ENCODE measurements at places on chromosomes 1 and 21. TPM values are rescaled to one million over a fixed set of nuclear protein-coding genes. Genes with fewer than 3 reads are reported as not detected.

- no peaks in the 10 kb centered on the region for H3K36me3 ChIP-seq
- peaks cover 2% of the 10 kb centered on the region for H3K27me3 ChIP-seq
- H3K4me3 ChIP-seq, result peak overlapping the region; percentile 13
- DNase-seq, result no peak
These were observed 19.5 kb downstream of the KIF17 start for GRCh38 chr1:20698195-20698910.

DNA sequence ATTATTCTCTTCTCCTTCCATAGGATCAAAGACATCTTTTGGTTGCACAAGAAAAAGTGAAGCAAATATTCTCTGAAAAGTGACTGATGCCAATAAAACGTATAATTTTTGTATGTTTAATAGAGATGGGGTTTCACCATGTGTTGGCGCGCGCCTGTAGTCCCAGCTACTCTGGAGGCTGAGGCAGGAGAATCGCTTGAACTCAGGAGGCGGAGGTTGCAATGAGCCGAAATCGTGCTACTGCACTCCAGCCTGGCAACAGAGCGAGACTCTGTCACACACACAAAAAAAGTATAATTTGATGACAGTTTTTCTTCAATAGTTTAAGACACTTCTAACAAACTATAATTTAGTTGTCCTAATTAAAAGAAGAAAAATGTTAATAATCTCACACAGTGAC is 23.8 kb downstream of the ANP32E start:
- H3K4me3 ChIP-seq, result no peak overlapping the region
- peaks cover 11% of the 10 kb centered on the region for H3K4me1 ChIP-seq
- H3K27ac ChIP-seq, result no peak overlapping the region
- H3K27me3 ChIP-seq, result no peaks in the 10 kb centered on the region
- no peaks in the 10 kb centered on the region for H3K36me3 ChIP-seq
- DNase-seq, result no peak

BRDT gene
- total RNA-seq, result not detected

DNA sequence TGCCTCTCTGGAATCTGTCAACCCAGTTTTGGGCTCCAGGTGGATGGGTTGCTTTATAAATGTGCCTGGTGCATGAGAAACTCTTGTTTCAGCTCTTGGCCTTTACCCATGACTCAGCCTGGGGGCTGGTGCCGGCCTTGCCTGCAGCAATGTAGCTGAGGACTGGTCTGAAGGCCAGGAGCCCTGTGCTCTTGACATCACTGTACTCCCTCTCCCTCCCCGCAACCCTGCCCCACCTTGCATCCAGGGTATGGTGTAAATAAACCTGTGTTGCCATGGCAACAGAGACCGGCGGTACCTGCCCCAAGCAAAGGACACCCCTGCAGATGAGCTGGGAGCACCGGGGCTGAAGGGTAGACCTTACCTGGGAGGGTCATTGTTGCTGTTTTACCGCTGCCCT is 13.3 kb downstream of the FAM151A start:
- no peaks in the 10 kb centered on the region for H3K4me1 ChIP-seq
- H3K4me3 ChIP-seq, result no peak overlapping the region
- H3K27ac ChIP-seq, result no peak overlapping the region
- no peaks in the 10 kb centered on the region for H3K36me3 ChIP-seq
- DNase-seq, result no peak
- H3K27me3 ChIP-seq, result no peaks in the 10 kb centered on the region

LAX1 gene
- 0.07 TPM for total RNA-seq

DNA sequence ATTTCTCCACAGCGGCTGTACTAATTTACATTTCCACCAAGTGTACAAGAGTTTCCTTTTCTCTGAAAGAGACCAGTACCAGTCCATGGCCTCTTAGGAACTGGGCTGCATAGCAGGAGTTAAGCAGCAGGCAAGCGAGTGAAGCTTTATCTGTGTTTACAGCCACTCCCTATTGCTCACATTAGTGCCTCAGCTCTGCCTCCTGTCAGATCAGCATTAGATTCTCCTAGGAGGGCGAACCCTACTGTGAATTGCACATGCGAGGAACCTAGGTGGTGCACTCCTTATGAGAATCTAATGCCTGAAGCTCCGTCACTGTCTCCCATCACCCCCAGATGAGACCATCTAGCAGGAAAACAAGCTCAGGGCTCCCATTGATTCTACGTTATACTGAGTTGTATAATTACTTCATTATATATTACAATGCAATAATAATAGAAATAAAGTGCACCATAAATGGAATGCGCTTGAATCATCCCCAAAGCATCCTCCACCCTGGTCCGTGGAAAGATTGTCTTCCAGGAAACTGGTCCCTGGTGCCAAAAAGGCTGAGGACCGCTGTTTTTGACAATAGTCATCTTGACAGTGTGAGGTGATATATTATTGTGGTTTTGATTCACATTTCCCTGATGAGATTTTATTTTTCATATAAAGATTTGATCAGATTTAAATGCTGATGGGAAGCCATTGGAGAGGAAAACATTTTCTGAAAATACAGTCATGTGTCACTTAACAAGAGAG is 45.5 kb upstream of the MRPS6 start:
- H3K4me3 ChIP-seq, result no peak overlapping the region
- no peak for DNase-seq
- H3K27ac ChIP-seq, result no peak overlapping the region
- H3K4me1 ChIP-seq, result peaks cover 5% of the 10 kb centered on the region

FCRL2 gene
- total RNA-seq, result not detected

GRCh38 chr21:43717967-43718871 is 710 bp upstream of the PDXK start:
- H3K4me1 ChIP-seq, result peaks cover 18% of the 10 kb centered on the region
- peak overlapping the region; percentile 74 for H3K4me3 ChIP-seq
- no peaks in the 10 kb centered on the region for H3K36me3 ChIP-seq
- peaks cover 4% of the 10 kb centered on the region for H3K27me3 ChIP-seq
- DNase-seq, result no peak
- H3K27ac ChIP-seq, result peak overlapping the region; percentile 75

TMEM240 gene
- 17.3 TPM for total RNA-seq

GRCh38 chr1:6487804-6488484 is 3.5 kb downstream of the PLEKHG5 start:
- H3K27ac ChIP-seq, result no peak overlapping the region
- no peak for DNase-seq
- no peaks in the 10 kb centered on the region for H3K36me3 ChIP-seq
- H3K4me3 ChIP-seq, result no peak overlapping the region

DNA sequence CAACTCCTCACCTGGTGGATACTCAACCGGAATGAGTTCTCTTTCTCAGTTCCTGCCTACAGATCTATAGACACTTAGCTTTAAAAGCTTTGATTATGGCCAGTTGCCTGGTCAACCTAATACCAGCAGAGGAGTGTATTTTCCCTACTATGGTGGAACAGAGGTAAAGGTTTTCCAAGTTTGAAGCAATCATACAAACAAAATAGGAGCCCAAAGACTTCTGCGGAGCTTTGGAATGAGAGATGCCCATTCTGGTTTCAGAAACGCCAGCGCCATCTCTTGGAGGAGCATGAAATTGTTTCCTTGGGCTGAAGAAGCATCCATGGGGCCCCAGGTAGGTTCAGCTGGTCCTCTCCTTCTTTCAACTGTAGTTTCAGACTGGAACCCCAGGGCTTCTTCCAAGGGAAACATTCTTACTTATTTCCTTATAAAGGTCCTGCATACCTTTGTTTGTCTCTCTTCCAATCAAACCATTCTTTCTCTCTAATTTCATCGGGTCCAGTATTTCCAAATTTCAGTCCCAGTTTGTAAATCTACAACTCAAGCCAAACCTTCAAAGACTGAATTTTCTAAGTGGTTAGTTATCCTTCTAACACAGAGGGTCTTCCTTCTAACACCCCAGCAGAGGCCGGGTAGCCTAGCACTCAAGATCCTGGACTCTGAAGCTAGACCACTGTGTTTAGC is 95.9 kb downstream of the KCNJ15 start:
- no peak for DNase-seq
- H3K27me3 ChIP-seq, result peaks cover 20% of the 10 kb centered on the region
- H3K27ac ChIP-seq, result no peak overlapping the region
- no peak overlapping the region for H3K4me3 ChIP-seq

RGS5 gene
- total RNA-seq, result 263 TPM

GRCh38 chr1:27864264-27864895 is 8.0 kb upstream of the THEMIS2 start:
- peaks cover 8% of the 10 kb centered on the region for H3K4me1 ChIP-seq
- peak overlapping the region; percentile 80 for H3K27ac ChIP-seq
- no peaks in the 10 kb centered on the region for H3K36me3 ChIP-seq
- H3K4me3 ChIP-seq, result no peak overlapping the region
- no peak for DNase-seq
- no peaks in the 10 kb centered on the region for H3K27me3 ChIP-seq

SLAMF9 gene
- not detected for total RNA-seq

GRCh38 chr1:184947497-184948256 is 26.6 kb downstream of the NIBAN1 start:
- peaks cover 7% of the 10 kb centered on the region for H3K4me1 ChIP-seq
- peaks cover 2% of the 10 kb centered on the region for H3K27me3 ChIP-seq
- no peak overlapping the region for H3K27ac ChIP-seq
- no peaks in the 10 kb centered on the region for H3K36me3 ChIP-seq
- no peak for DNase-seq
- H3K4me3 ChIP-seq, result no peak overlapping the region

FOXD3 gene
- not detected for total RNA-seq

STX12 gene
- 26.8 TPM for total RNA-seq

NPR1 gene
- total RNA-seq, result 5.9 TPM

DNA sequence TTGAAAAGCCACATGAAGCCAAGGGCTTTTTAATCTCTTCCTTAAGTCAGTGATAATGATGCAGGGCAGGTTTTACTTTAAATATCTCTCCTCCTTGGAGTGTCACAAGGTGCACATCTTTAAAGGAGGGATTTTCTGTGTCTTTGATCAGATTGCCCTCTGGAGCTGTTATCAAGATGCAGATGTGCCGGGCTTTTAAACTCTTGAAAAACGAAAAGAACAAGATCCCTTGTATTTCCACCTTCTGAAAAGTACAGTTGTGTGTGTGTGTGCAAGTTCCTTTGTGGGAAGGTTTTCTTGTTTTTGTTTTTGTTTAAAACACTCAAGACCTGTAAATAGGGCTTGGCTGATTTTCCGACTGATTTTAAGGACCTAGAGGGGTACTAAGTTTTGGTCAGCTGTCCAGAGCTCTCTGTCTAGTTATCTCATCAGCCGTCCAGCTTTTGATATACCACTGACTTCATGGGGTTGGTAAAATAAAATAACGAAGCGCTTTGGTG is 1.6 kb downstream of the MARK1 start:
- peak overlapping the region; percentile 85 for H3K4me3 ChIP-seq
- H3K27ac ChIP-seq, result peak overlapping the region; percentile 86
- peaks cover 1% of the 10 kb centered on the region for H3K27me3 ChIP-seq
- no peak for DNase-seq
- peaks cover 31% of the 10 kb centered on the region for H3K4me1 ChIP-seq
- peaks cover 10% of the 10 kb centered on the region for H3K36me3 ChIP-seq

ODF2L gene
- 66.4 TPM for total RNA-seq

- H3K4me3 ChIP-seq, result no peak overlapping the region
- no peaks in the 10 kb centered on the region for H3K4me1 ChIP-seq
- H3K27ac ChIP-seq, result no peak overlapping the region
These were observed 33.5 kb downstream of the VPS26C start for GRCh38 chr21:37233551-37234146.

- no peaks in the 10 kb centered on the region for H3K27me3 ChIP-seq
- H3K4me3 ChIP-seq, result no peak overlapping the region
These were observed 57.8 kb downstream of the EPB41 start for GRCh38 chr1:28971980-28972771.

PANK4 gene
- total RNA-seq, result 45.4 TPM

RHBG gene
- 0.88 TPM for total RNA-seq

- H3K4me3 ChIP-seq, result no peak overlapping the region
- DNase-seq, result no peak
- H3K36me3 ChIP-seq, result no peaks in the 10 kb centered on the region
- H3K4me1 ChIP-seq, result no peaks in the 10 kb centered on the region
These were observed 34.7 kb downstream of the EPHA8 start for GRCh38 chr1:22597996-22598395.

LMNA gene
- total RNA-seq, result 96.9 TPM

ADAMTS5 gene
- 4.4 TPM for total RNA-seq

GRCh38 chr1:84677415-84678099 is 12.7 kb downstream of the SSX2IP start:
- H3K36me3 ChIP-seq, result peaks cover 16% of the 10 kb centered on the region
- H3K27me3 ChIP-seq, result no peaks in the 10 kb centered on the region

C4BPA gene
- 0.16 TPM for total RNA-seq

TNFSF4 gene
- 2.1 TPM for total RNA-seq

DNALI1 gene
- total RNA-seq, result 14.9 TPM

DNA sequence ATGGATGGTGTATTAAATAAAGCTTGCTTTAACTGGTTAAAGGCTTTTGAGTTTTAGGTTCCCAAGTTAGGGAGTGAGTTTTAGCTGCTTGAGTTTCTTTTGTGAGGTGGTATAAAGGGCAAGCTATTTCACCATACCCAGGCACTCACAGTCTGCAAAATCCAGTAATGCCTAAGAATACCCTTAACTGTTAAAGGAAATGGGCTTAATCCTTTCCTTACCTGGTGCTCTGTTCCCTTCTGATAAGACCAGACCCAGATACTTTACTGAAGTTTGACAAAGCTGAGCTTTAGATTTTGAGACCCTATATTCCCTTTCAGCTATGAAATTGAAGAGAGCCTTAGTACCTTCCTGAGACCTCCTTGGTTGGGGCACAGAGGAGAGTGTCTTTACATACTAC is 30.3 kb downstream of the MSTO1 start:
- no peak for DNase-seq
- no peak overlapping the region for H3K4me3 ChIP-seq
- H3K4me1 ChIP-seq, result peaks cover 6% of the 10 kb centered on the region
- H3K27me3 ChIP-seq, result no peaks in the 10 kb centered on the region
- peaks cover 13% of the 10 kb centered on the region for H3K36me3 ChIP-seq

- no peak overlapping the region for H3K27ac ChIP-seq
- H3K27me3 ChIP-seq, result peaks cover 1% of the 10 kb centered on the region
- H3K4me1 ChIP-seq, result peaks cover 2% of the 10 kb centered on the region
- no peak overlapping the region for H3K4me3 ChIP-seq
- no peaks in the 10 kb centered on the region for H3K36me3 ChIP-seq
These were observed 22.1 kb upstream of the GADD45A start for GRCh38 chr1:67662884-67663283.

SLC16A4 gene
- total RNA-seq, result 13.7 TPM

LCE1D gene
- total RNA-seq, result not detected

LRRC52 gene
- total RNA-seq, result not detected

DNA sequence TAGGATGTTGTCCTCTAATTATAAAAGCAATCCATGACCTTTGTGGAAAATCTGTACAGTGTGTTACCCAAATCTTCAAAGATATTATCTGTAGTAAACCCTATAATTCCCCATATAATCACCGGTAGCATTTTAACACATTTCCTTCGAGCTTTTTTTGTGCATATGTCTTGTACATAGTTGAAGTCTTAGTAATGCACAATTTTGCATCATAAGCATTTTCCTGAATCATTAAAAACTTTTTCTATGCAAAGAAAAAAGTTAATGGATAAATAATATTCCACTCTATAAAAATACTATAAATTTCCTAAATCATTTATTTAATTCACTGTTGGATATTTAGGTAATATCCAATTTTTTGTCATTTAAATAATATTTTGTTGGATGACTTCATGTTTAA is 201.7 kb downstream of the RRAGC start:
- H3K27ac ChIP-seq, result no peak overlapping the region
- no peak overlapping the region for H3K4me3 ChIP-seq
- no peak for DNase-seq
- H3K4me1 ChIP-seq, result no peaks in the 10 kb centered on the region
- H3K27me3 ChIP-seq, result peaks cover 75% of the 10 kb centered on the region

PLA2G2F gene
- total RNA-seq, result not detected

VHLL gene
- total RNA-seq, result not detected

GRCh38 chr1:105785021-105785420 is 1271.5 kb upstream of the PRMT6 start:
- DNase-seq, result no peak
- no peak overlapping the region for H3K4me3 ChIP-seq
- no peaks in the 10 kb centered on the region for H3K36me3 ChIP-seq
- H3K27ac ChIP-seq, result no peak overlapping the region
- H3K4me1 ChIP-seq, result peaks cover 5% of the 10 kb centered on the region
